Left colon (tissue), 2 donors: ENCODE measurements at places on chromosomes 7 and 10. TPM values are rescaled to one million over a fixed set of nuclear protein-coding genes. Genes with fewer than 3 reads are reported as not detected.

MYO1G gene
- 4.2 TPM for total RNA-seq

DNA sequence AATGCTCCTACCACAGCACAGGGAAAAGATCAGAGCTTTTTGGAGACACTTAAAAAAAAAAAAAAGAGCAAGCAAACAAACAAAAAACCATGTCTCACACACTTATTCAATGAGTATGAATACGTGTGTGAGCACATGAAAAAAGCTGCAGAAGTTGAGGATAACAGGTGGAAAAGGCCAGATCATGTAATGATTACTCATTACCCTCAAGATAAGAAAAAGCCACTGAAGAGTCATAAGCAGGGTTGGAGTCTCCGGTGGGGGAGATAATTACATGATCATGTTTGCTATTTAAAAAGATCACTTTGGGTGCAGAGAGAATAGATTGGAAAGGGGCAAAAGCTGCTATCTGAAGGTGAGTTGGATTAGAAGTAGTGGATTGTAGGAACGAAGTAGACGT, 77.0 kb downstream of the POU6F2 start:
- DNase-seq = no peak

GRCh38 chr7:64619705-64620104, 46.2 kb upstream of the ZNF107 start:
- no peak for DNase-seq

- no peak for DNase-seq
These were observed 989.0 kb downstream of the GATA3 start for GRCh38 chr10:9043466-9043865.

- no peak for DNase-seq
These were observed 284.0 kb downstream of the GRID1 start for GRCh38 chr10:86082556-86082955.

DNA sequence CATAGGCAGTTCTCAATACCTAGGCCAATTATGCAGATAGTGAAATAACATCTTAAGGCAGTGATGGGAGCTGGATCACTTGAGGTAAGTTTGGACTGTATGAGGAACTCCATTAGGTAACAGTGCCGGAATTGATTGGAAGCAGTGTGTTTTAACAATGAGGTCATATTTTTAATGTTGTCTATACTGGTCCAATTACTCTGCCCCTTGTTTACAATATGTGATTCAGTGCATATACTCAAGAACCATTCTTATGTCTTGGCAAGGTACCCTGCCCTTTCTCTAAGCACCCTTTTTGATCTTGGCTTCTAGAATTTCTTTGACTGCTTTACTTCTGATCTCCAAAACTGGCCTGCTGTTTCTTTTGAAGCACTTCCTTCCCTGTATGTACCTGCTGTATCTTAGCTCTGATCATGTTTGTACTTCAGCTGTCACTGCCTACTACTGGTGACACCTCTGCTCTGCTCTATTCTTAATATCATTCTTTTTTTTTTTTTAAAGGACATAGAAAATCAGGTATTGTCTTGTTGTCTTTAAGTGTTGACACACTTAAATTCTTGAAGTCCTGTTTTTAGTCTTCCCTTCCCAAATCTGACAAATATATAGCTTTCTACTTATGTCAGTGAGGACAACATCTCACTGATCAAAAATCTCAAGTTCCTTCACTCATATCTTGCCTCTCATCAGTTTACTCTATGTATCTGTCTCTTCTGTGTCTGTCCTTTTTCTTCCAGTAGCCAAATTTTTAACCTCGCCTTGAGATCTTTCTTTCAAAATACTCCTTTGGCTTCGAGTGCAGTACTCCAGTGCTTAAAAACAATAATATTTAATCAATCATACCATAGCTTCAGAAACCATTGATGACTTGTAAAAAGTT, 46.4 kb upstream of the RPA3 start:
- DNase-seq = no peak

DNA sequence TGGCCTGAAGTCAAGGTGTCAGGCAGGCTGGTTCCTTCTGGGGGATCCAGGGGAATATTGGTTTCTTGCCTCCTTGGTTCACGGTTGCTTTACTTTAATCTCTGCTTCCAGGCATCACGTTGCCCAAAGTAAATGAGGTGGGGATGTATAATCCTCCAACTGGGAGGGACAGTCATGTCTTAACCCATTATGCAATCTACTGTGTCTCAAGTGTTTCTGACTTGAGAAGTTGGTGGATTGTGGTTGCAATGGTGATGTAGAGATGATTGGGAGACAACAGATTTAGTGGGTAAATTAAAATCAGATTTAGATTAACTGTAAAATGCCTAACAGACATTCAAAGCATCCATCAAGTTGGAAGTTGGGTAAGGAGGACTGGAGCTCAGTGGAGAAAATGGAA, 32.7 kb downstream of the TBXAS1 start:
- no peak for DNase-seq

DNA sequence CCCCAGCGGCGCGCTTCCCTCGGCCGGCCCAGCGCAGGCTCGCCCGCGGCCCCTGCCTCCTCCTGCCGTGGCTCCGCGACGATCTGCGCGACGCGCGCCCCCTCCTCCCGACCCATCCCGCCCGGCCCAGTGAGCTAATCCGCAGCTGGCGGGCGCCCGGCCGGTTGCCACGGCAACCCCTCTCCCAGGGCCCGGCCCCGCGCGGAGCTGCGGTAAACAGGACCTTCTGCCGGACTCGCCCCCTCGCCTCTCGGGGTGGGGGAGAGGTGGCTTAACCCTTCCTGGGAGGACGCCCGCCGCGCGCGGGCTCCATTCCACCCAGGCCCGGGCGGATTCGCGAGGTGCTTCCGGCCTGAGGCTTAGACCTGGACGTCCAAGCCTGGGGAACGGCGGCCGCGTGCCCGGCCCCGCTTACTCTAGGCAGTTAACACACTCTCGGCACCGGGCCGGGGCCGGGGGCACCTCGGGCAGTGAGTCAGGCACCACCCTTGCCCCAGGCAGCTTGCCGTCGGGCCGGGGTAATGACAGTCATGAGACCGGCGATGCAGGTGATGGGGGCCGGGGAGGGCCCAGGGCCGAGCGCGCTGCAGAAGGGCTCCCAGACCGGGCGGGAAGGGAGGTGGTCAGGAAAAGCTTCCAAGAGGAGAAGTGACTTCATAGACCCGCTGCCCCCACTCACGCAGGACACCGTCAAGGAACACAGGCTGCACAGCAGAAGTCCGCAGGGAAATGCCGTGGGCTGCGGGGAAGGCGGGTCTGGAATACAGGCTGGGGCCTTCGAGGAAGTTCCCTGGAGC, at the start of gene DENND2A:
Gene DENND2A (minus strand): TSS at position 87 of the 797 bp plus-strand sequence. CDS start 38,416 bp downstream, outside the sequence.
- peak; percentile 64 for DNase-seq

GRCh38 chr10:35219891-35220890, 93.5 kb downstream of the CREM start:
- DNase-seq = no peak

GRCh38 chr10:33134011-33134751, 176.2 kb upstream of the ITGB1 start:
- peak; percentile 87 for DNase-seq

- DNase-seq = no peak
These were observed 622.4 kb downstream of the SDK1 start for GRCh38 chr7:3923307-3923918.

DNA sequence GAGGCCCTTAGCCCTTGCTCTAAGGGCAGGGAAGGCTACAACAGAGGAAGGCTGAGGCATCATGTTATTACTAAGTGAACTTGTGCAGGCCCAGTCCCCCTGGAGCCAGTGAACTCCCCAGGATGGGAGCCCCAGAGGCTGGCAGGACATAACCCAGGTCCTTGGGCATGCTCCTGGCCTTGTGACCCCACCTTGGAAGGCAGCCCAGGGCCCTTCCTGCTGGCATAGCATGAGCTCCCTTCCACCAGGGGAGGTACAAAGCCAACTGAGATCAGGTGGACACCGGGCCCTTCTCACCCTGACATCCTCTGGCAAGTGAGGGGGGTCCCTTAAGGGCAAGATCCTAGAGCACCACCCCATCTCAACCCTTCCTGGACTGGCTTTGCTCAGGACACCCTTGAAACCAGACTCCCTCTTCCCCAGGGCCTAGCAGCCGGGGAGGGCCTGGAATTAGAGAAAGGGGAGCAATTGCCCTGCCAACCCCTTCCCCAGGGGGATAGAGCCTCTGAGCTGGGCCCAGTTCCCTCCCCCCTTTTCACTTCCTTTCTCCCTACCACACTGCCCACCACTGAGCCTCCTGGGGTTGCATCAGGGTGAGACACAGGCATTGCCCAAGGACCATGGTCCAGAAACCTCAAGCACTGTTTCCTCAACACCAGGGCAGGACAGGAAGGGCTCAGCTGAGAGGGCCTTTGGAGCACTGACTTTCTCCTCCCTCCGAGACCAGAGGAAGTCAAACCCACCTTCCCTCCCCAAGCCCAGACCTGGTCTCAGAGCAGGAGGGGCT, 1.8 kb upstream of the VSIR start:
- DNase-seq = no peak
